ENCODE measurements at places on chromosomes 5 and 9.
A peak's percentile ranks its signal among the peaks of the same experiment; 100 is the strongest.

- DNase-seq: no peak
Measured at GRCh38 chr5:6423327-6424109, 25.1 kb upstream of the UBE2QL1 start.

- DNase-seq: no peak
Measured at GRCh38 chr9:121989010-121989409, 104.1 kb downstream of the TTLL11 start.

- no peak for DNase-seq
Measured at GRCh38 chr5:55483885-55484284, 50.9 kb downstream of the PLPP1 start.

GRCh38 chr5:92849756-92850155 is 731.3 kb downstream of the NR2F1-AS1 start:
- DNase-seq: no peak

GRCh38 chr5:154780128-154780527 is 25.0 kb downstream of the LARP1 start:
- DNase-seq: no peak

- DNase-seq: no peak
Measured at GRCh38 chr5:96747720-96748119, 60.0 kb downstream of the ERAP1 start.

- no peak for DNase-seq
Measured at GRCh38 chr9:113042884-113043657, 13.5 kb downstream of the ZFP37 start.

DNA sequence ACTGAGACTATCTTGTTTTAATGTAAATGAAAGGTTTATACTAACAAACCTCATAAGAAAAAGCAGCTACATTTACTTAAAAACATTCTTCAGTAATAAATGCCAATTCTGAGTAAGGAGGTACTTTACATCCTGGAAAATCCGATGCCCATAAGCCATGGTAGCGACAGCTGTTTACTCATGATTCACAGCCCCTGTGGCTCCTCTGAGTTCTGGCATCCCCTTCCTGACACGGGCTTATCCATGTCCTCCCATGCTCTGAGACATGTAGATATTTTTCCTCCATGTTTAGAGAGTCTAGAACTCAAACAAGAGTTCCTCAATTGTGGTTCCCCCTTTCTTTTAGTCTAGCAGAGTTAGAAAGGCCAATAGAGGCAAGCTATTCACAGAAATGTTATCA is 63.1 kb upstream of the DEPDC1B start:
- no peak for DNase-seq

DNA sequence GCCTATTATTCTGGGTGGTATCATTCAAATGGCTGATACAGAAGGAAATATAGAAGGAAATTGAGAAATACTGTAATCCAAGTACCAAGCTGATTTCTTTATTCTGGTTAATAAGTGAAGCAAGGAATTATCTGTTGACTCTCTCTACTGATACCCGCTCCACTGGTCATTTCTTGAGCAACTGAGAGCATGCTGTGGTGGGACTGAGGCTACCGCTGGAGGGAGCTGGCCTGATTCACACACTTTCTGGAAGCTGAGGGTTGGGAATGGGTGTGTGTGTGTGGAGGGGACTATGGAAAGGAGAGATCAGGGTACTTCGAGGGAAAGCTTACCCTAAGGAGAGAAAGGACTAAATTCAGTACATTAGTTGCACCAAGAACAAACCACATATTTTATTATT is 104.1 kb downstream of the UGCG start:
- DNase-seq: no peak

DNA sequence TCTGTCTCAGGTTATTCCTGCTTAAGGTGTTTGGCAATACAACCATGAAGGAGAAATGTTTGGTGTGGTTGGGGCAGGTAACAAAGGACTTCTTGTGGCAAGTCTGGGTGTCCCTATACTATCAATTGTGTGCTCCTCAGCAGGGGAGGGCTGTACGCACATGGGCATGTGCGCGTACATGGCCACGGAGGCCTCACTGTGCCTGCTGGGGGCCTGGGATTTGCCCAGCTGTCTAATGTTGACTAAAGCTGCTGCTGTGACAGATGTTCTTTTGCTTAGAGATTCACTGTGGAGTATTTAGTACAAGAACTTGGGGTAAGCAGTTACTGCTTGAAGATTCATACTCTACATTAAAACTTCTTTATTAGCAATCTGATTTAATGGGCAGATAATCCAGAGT is 97.5 kb downstream of the HSPA4 start:
- no peak for DNase-seq

DNA sequence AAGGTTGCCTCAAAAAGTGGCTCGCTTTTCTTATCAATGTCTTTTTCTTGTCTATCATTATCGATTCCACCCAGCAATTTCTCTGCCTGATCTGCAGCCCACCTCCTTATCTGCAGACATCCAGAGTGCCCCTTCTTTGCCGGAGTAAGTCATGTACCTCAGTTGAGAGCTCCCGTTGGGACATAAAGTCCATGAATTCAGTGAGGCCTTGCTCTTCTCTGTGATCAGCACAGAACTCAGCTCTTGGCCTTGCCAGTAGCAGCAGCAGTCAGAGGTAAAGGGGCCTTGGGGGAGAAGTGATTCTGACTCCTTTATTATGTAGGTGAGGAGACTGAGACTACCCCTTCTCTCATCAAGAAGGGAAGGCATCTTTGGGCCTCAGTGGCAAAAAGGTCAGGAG is 24.9 kb upstream of the DCAF12 start:
- no peak for DNase-seq

DNA sequence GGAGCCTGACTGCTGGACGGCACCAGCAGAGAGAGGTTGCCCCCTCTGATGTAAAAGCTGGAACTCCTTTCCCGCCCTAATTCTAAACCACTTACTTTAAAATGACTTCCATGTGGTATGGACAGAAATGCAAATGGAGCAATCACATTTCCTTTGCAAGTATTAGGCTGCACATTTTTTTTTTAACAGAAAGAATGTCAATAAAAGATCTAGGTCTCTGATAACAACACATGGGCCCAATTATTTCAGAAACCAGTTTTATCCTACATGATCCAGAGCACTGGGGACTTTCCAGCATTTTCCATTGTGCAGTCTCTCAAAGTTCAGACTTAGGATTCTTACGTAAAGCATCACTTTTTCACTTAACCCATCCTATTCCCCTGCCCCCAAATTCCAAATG is 203.7 kb downstream of the NXNL2 start:
- peak; percentile 95 for DNase-seq

DNA sequence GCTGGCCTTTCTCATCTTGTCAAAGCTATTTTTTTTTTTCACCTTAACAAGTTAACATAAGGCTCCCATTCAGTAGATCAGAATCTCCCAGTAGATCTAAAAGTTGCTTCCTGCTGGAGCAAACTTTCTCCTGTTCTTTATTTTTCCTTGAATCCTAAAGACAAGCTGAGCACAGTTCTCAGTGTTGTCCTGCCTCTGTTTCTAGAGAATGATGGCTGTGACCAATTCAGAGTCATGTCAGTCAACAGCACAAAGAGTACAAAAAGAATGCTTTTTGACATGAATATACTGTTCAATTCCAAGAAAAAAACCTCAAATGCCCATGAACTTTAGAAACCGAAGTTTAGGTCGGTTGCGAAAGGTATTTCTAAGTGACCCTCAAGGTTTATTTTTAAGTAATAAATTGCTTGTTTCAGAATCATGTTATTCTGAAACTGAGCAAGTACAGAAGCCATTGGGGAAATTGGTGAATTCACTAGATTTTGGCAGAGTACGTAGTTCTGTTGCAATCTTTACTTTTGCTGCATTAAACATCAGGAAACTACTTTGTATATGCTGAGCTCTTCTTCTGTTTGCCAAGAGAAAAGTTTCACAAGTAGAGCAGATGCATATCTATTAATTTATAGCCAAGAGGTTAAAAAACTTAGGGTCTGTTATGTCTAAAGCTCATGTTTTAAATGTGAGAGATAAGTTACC is 161.7 kb upstream of the RPS23 start:
- DNase-seq: no peak

- DNase-seq: no peak
Measured at GRCh38 chr9:127233550-127233949, 31.0 kb upstream of the GARNL3 start.

- DNase-seq: peak; percentile 47
Measured at GRCh38 chr9:98022447-98022846, 34.1 kb upstream of the NANS start.

- DNase-seq: no peak
Measured at GRCh38 chr5:142342128-142342981, 17.5 kb upstream of the SPRY4 start.

- DNase-seq: peak; percentile 80
Measured at GRCh38 chr9:16679327-16679821, 191.1 kb downstream of the BNC2 start.

DNA sequence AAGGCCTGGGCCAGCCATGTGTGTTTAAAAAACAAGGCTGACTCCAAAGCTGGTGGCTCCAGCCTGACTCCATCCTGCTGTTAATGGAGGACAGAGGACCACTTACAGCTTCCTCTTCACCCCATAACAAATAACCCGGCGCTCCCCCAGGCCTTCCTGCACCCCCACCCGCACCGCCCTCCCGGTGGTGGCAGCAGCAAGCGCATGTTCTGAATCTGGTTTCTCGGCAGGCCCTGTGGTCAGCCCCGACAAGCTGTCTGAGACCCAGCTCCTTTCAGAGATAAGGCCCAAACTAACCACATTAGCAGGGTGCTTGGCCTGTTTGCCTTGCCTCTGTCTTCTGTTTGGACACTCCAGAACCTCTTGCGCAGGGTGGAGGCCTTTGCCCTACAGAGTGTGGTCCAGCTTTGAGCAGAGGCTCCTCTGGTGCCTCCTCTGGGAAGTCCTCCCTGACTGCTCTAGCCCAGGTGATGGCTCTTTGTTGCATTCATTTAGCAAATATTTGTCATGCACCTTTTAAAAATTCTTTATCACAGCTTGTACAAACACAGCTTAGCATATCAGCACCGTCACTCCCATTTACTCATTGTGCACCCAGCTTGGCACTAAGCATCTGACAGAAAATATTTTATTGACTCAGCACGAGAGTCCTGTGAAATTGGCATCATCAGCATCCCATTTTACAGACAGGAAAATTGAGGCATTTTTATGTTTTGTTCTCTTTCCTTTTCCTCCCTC is 78.4 kb downstream of the NDFIP1 start:
- no peak for DNase-seq

- no peak for DNase-seq
Measured at GRCh38 chr5:30804739-30805505, 388.6 kb upstream of the CDH6 start.

DNA sequence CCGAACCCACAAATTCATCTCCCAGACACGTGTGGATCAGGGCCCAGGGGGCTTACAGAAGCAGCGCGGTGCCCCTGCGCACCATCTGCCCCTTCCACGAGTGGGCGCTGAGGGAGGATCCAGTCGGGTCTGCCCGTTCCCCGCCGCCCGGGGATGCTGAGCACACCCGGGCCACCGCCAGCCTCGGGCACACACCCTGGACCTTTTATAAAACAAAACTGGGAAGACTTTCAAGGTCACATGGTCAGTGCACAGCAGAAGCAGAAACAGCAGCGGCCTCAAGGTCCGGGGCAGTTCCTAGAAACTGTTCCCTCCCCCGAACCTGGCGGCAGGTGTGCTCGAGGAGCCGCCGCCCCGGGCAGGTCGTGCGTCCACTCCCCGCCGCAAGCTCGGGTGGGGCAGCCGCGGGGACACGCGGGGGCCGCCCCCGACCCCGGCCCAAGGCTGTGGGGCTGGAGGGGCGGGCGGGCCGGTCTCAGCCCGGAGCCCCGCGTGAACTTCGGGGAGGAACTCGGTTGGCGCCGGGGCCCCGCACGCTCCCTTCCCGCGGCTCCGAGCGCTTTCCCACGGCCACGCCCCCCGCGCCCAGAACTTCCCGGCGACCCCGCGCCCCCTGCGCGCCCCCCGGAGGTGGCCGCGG is 633 bp upstream of the PPP1R26 start:
- peak; percentile 32 for DNase-seq

GRCh38 chr5:118529361-118530144 is 458.8 kb downstream of the DTWD2 start:
- DNase-seq: peak; percentile 9

DNA sequence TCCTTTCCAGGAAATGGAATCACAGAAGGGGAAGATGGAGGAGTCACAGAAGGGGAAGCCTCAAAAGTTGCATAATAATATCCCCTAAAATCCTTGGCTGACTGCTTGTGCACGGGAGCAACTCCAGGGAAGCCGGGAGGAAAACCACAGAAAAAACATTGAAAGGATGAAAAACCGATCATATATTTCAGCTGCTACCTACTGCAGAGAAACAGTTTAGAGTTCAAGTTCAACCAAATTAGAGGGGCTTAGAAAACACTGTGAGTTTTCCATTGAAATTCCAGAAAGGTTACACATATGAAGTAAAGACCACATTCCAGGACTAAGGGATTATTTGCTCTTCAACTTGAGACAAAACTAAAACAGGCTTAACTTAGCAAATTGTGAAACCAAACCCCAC is 37.6 kb upstream of the MTAP start:
- DNase-seq: peak; percentile 53

DNA sequence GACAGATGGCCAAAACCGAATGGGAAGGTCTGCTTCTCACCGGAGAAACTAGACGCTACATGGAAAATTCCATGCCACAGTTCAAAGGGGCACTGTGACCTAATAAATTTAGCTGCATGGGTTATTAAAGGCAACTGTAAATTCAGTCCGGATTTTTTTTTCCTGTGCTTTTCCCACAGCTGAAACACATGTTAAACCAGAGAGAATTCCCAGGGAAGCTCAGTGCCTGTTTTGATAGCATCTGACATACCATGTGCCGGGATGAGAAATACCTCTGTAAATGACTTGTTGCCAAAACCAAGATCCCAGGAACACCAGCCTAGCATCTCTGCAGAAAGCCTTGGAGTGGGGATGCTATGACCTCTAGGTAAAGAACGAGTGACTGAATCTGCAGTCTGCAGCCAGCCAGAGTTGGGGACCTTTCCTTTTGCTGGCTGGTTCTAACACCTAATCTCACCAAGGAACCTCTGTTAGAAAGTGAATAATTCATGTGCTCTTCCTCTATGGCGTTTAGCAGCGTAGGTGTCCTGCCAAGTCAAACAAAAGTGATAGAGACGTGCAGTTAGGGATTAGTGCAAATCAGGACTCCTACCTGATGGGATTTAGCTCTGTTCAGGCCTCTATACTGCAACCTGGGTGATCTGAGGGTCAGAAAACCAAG is 77.9 kb downstream of the SLIT3 start:
- DNase-seq: peak; percentile 54

DNA sequence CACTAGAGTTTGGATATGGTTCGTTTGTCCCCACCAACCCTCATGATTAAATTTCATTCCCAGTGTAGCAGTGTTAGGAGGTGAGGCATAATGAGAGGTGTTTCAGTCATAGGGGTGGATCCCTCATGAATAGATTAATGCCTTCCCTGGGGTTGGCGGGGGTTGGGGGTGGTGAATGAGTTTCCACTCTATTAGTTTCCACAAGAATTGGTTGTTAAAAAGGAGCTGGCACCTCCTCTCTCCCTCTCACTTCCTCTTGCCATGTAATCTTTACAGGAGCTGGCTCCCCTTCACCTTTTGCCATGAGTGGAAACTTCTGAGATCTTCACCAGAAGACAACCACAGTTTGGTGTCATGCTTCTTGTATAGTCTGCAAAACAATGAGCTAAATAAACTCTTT is 333.7 kb downstream of the ENC1 start:
- no peak for DNase-seq

DNA sequence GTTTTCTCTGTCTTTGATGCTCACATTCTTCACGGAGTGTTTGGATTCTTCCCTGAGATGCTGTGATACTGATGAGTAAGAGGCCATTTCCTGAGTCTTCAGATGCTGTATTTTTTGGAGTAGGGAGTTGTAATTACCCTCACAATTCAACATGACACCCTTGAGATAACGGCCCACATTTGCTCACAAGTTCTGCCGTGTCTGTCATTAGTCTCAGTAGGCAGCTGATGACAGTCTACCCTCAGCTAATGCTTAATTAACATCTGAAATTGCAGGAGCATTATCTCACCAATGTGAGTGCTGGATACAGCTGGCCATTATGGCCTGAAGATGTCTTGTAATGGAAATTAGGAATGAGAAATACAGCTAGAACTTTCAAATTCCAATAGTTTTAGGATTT is 307.1 kb upstream of the ADCY2 start:
- DNase-seq: no peak

All from AG10803 (cell line).